Aortic smooth muscle cell (primary cell): ENCODE measurements at places on chromosomes 11 and 22. TPM values are rescaled to one million over a fixed set of nuclear protein-coding genes. Genes with fewer than 3 reads are reported as not detected.

KREMEN1 gene
- total RNA-seq, result 1.1 and 1.3 TPM in 2 replicates

TNNT3 gene
- total RNA-seq, result 0.25 and 0.26 TPM in 2 replicates

DMC1 gene
- total RNA-seq, result 3.2 and 3.4 TPM in 2 replicates

GAL3ST3 gene
- not detected in 2 replicates for total RNA-seq

GGTLC3 gene
- total RNA-seq, result not detected in 2 replicates

PYGM gene
- total RNA-seq, result 1.3 and 1.4 TPM in 2 replicates

MYOD1 gene
- total RNA-seq, result not detected in 2 replicates

MS4A3 gene
- total RNA-seq, result not detected in 2 replicates

SAA2 gene
- not detected in 2 replicates for total RNA-seq

SCGB2A2 gene
- not detected in 2 replicates for total RNA-seq

SMC1B gene
- total RNA-seq, result 0.13 TPM in 1 of 2 replicates, not detected in the other

TREH gene
- total RNA-seq, result not detected in 2 replicates

NOX4 gene
- 0.56 and 0.79 TPM in 2 replicates for total RNA-seq

PRRG4 gene
- total RNA-seq, result 0.06 and 0.13 TPM in 2 replicates

PGA5 gene
- total RNA-seq, result 0.13 TPM in 1 of 2 replicates, not detected in the other

NUDT8 gene
- 5.1 and 7.3 TPM in 2 replicates for total RNA-seq

TIMP3 gene
- 23.5 and 45.7 TPM in 2 replicates for total RNA-seq

C11orf86 gene
- not detected in 2 replicates for total RNA-seq

BEST1 gene
- 1.2 TPM in 2 replicates for total RNA-seq
